ENCODE measurements at places on chromosomes 2 and 18. TPM values are rescaled to one million over a fixed set of nuclear protein-coding genes. Genes with fewer than 3 reads are reported as not detected.

IL36B gene
- total RNA-seq = not detected

MBD1 gene
- 71.0 TPM for total RNA-seq

GALNT13 gene
- total RNA-seq = 15.8 TPM

SOWAHC gene
- 13.4 TPM for total RNA-seq

CHRNG gene
- not detected for total RNA-seq

CGREF1 gene
- total RNA-seq = 8.5 TPM

C1GALT1C1L gene
- 1.1 TPM for total RNA-seq

Measured in subcutaneous adipose tissue (tissue), 4 donors.